Stimulated activated naive CD4-positive, alpha-beta T cell treated with Interleukin-2 at 50 U/mL for 16 hours (primary cell): ENCODE measurements at places on chromosomes 4 and X.

- DNase-seq, result no peak
Observed at GRCh38 chrX:85109235-85109634, 105.6 kb downstream of the APOOL start.

DNA sequence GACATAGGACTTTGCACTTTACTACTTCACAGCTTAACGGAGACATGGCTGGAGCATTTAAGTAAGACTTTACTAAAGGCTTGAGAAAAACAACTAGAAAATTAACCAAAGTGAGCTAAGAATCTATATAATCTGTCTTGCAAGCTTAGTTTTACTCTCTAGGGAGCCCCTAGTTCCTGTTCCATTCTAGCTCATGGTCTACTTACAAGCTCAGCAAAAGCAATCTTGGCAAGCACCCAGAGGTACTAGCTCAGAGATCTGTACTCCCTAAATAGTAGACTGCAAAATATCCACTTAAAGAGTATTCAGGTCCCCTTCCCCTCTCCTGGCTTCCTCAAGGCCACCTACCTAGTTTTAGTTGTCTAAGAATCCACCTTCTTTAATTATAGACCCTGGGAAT, 469.0 kb downstream of the IDS start:
- DNase-seq, result no peak

- DNase-seq, result no peak
Observed at GRCh38 chr4:15068298-15068697, 66.0 kb downstream of the CPEB2 start.

DNA sequence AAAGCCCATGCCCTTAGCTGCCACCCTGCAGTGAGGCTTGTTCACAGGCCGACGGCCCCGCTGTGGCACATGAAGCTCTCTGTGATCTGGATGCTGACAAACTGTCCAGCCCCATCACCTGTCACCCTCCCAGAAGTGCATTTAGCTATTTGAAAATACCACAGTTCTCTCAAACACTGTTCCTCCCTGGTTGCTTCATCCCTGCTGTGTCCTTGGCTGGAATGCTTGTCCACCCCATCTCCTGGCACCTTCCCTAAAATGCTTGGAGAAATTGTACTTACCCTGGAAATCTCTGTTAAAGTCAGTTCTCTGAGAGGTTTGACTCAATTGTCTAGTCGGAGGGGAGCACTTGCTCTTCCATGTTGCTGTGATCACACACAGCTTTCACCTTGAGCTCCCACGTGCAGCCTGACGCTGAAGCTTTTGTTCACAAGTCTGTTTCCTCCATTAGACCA, 10.1 kb downstream of the SYNPO2 start:
- no peak for DNase-seq

DNA sequence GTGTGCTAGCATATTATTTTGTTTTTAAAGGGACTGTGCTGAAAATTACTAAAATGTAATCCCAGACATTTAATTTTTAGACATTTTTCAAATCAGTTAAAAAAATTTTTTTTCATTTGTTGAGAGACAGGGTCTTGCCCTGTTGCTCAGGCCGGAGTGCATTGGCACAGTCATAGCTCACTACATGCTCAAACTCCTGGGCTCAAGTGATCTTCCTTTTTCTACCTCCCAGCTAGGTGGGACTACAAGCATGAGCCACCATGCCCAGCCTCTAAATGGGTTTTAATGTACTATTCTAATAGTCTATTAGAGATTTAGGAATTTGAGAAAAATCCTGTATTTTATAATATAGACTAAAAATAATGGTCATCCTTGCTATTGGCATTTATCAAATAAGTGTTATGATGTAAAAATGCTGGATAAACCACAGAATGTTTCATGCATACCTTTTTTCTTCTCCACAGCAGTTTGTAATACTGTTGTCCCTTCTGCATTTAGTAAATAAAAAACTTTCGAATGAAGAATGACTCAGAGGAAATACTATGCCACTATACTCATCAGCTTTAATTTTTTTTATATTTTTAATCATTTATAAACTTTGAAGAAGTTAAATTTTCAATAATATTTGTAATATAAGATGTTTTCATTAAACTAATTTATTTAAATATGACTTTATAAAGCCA, 29.9 kb downstream of the CPEB2 start:
- no peak for DNase-seq

DNA sequence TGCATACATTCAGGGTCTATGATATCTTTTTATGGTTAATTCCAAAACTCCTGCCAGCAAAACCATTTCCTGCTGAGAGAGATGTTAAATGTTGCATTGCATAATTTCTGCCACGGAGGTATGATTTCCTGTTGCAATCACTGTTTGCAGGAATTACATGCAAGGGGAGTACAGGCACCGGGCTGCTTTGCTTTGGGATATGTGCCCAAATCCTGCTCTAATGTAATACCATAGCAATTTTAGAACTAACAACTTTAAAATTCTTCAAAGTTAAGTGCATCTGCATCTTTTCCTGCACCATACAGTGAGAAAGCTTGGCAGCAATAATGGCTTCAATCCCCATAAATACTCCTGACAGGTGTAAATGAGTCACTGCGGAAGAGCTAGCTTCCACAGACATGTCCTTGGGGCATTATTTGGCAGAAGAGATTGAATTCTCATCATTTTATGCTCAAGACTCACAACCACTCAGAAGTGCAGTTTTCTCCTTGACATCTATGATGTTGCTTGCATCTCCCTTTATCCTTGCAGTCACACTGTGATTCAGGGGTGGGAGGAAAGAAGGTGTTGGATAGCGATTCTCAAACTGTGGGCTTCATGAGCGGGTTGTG, 29.6 kb downstream of the TRIM2 start:
- DNase-seq, result no peak

- DNase-seq, result no peak
Observed at GRCh38 chr4:66035701-66036100, 365.4 kb upstream of the EPHA5 start.

- DNase-seq, result no peak
Observed at GRCh38 chr4:84913176-84913575, 53.3 kb downstream of the WDFY3 start.

GRCh38 chr4:123127218-123127617, 204.8 kb upstream of the NUDT6 start:
- no peak for DNase-seq

GRCh38 chrX:25020391-25020904, 4.7 kb upstream of the ARX start:
- no peak for DNase-seq

DNA sequence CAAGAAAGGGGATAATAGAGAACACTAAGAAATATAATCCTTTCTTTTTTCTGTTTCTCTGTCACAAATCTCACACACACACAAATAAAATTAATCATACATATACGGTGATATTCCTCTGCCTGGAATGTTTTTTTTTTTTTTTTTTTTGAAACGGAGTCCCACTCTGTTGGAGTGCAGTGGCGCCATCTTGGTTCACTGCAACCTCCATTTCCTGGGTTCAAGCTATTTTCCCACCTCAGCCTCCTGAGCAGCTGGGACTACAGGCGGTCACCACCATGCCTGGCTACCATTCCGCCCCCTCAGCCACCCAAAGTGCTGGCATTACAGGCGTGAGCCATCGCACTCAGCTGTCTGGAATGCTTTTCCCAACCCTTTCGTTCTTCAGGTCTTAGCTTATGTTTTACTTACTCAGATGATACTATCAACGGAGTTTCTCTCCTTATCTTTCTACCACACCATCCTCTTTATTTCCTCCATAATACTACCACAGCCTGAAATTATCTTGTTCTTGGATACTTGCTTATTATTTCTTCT, 69.3 kb downstream of the ANKRD17 start:
- no peak for DNase-seq

GRCh38 chrX:100948557-100948956, 19.8 kb upstream of the XKRX start:
- DNase-seq, result no peak

DNA sequence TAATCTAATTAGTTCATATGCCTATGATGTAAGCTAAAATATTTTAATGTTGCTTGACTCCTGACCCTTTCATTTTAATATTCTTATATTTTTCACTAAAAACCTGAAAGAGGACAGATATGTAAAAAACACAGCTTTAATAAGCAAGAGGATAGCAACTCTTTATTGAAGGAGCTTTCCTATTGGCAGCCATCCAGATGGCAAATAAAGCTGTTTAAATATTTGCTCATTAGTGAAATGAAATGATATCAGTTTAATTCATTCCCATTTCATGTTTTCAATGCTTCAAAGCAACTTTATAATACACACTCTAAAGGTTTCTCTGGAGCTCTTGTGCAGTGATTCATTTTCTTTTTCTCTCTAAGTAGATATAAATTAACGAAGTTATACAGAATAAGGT, 473.4 kb downstream of the PCDH7 start:
- no peak for DNase-seq

DNA sequence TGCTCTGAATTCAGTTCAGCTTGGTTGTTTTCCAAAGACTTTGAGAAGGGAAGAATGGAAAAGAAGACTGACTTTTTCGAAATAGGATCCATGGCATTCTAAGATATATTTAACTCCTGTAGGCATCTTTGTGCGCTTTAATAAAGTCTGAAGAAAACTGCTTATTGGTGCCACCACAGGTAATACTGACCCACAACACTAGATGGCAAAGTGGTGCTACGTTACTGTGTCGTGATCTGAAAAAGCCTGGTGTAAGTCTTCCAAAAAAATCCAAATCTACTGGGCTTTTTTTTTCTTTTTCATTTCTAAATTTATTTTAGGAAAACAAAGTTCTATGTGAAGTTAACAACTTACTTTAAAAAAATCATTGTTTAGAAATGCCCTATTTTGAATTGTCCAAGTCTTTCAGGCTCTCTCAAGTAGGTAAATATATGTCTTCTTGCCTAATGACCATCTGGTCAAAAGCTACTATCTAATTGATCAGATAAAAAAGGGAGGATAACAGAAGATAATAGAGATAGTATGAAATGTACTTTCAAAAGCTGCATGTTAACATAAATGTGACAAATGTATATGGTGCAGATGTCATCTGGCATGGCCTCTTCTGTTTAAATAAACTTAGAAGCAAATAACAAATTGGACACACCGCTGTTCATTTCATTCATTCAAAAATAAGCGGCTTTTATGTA, 47.0 kb upstream of the MID1IP1 start:
- DNase-seq, result peak; percentile 10

GRCh38 chrX:10992110-10992509, 119.0 kb upstream of the HCCS start:
- DNase-seq, result no peak

- no peak for DNase-seq
Observed at GRCh38 chr4:13166214-13166613, 317.9 kb downstream of the RAB28 start.

DNA sequence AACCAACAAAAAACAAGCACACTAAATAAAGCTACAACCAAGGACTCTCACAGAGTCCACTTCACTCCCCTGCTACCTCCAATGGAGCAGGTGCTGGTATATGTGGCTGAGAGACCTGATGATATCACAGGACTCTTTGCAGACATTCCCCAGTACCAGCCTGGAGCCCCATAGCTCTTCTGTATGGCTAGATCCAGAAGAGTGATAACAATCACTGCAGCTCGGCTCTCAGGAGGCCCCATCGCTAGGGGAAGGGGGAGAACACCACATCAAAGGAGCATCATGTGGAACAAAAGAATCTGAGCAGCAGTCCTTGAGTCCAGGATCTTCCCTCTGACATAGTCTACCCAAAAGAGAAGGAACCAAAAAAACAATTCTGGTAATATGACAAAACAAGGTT, 237.1 kb upstream of the TLL1 start:
- DNase-seq, result no peak

GRCh38 chr4:125952631-125953030, 637.9 kb downstream of the FAT4 start:
- no peak for DNase-seq

DNA sequence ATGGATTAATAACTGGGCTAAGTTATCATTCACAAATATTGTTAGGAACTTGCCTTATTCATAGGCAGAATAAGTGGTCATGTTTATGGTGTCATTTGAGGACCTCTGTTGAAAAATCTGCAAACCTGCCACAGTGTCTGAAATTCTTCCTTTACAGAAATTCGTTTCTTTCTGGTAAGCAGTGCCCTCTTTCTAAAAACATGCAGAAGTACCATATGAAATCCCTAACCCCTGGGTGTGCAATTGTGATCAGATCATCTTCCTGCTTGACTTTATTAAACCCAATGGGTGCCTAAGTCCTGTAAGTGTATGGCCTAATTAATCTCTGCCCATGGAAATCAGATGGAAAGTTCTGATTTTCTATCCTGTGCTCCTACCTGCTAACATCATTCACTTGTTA, 4.4 kb upstream of the HTATSF1 start:
- no peak for DNase-seq

GRCh38 chr4:93749292-93749761, 79.2 kb upstream of the ATOH1 start:
- no peak for DNase-seq

DNA sequence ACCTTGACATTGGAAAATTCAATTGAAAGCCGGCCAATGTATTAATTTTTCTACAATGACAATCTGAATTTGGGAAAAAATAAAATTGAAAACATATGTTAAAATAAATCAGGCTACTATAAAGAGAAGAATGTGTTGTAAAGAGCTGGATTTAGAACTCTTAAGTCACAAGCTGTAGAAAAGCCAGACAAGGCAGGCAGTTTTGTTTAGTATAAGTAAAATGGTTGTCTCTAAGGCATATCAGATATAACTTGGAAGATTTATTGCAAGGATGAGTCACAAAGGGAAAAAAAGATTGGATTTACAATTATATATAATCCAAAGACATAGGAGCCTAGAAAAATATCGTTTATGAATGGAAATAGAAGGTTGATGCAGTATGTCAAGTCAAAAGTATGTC, 549.1 kb upstream of the EPHA5 start:
- no peak for DNase-seq

DNA sequence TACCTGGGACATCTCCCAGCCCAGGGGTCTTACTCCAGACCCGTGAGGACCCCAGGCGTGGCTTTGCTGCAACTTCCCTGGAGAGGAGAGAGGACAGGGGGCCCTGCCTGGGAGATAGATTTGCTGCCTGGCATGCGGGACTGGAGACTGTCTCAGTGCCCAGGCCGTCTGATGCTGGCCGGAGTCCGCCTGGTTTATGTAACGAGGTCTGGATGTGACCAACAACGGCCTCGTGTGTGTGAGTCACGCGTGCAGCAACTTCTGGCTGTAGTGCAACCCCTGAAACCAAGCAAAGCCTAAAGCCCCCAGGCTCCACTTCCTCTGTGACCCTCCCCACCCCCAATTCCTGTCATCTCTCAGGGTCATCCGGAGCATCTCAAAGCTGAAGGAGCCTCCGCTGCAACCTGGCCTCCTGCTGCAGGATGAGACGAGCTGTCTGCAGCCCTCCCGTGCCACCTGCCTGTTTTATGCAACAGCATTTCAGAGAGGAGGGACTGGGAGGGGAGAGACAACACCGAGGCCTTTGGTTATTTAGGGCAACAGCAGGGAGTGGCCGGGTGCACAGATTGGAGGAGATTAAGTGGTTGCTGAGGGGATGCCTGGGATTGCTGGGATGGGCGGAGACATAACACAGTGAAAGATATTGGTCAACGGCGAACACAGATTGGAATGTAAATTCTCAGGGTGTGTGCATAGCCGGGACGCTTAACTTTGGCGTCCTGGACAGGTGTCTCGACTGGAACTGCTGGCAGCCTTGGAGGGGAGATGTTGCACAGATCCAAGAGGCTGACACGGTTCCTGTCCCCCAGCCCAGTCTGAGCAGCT, 16.0 kb downstream of the XG start:
- no peak for DNase-seq
